Osteocyte (in vitro differentiated cells): ENCODE measurements at places on chromosomes 2 and 18. TPM values are rescaled to one million over a fixed set of nuclear protein-coding genes. Genes with fewer than 3 reads are reported as not detected.
A peak's percentile ranks its signal among the peaks of the same experiment; 100 is the strongest.

GRCh38 chr2:32783933-32784332, 156.1 kb downstream of the TTC27 start:
- H3K4me3 ChIP-seq = no peak overlapping the region
- peaks cover 41% of the 10 kb centered on the region for H3K36me3 ChIP-seq
- H3K27ac ChIP-seq = no peak overlapping the region
- no peaks in the 10 kb centered on the region for H3K27me3 ChIP-seq

DNA sequence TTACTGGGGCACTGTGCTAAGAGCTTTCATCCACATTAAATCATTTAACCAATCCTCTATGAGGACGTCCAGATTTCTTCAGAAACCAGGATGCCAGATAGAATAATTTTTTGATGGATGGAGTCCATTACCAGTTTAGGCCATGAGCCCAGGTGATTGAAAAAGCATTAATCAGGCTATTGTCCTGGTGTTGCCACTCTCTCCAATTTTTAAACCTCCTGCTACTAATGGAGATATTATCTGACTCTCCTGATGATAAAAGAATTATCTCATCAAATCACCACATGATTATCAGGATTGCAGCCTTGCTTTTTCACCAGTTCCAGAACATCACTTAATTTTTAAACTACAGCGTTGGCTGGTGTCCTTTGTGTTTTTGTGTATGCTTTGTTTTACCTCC, 402.2 kb downstream of the CLIP4 start:
- no peaks in the 10 kb centered on the region for H3K36me3 ChIP-seq
- H3K27ac ChIP-seq = no peak overlapping the region
- H3K4me3 ChIP-seq = no peak overlapping the region
- H3K27me3 ChIP-seq = no peaks in the 10 kb centered on the region
- no peak for DNase-seq

GRCh38 chr2:144644549-144644948, 124.6 kb upstream of the ZEB2 start:
- no peak overlapping the region for H3K4me3 ChIP-seq
- peaks cover 13% of the 10 kb centered on the region for H3K4me1 ChIP-seq
- H3K36me3 ChIP-seq = no peaks in the 10 kb centered on the region

GRCh38 chr18:6370410-6370809, 44.3 kb downstream of the L3MBTL4 start:
- H3K4me1 ChIP-seq = no peaks in the 10 kb centered on the region
- H3K36me3 ChIP-seq = no peaks in the 10 kb centered on the region
- peaks cover 6% of the 10 kb centered on the region for H3K27me3 ChIP-seq
- H3K4me3 ChIP-seq = no peak overlapping the region

DNA sequence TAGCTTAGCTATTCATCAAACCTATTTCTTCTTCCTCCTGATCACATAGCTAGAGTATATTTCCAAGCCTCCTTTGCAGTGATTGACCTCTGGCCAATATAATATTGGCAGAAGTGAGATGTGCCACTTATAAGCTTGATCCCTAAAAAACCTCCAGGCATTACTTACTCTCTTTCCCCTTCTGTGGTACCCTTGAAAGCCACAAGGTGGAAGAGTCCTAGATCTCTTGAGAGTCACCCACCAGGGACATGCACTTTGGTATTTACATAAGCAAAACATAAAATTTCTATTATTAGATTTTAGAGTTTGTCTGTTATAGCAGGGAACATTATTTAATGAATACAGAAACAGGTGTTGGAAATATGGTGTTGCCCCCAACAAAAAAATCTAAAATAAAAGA, 112.0 kb downstream of the EXOC6B start:
- peaks cover 12% of the 10 kb centered on the region for H3K36me3 ChIP-seq
- no peak overlapping the region for H3K4me3 ChIP-seq
- no peak overlapping the region for H3K27ac ChIP-seq
- DNase-seq = no peak
- H3K27me3 ChIP-seq = no peaks in the 10 kb centered on the region
- H3K4me1 ChIP-seq = peaks cover 6% of the 10 kb centered on the region

DNA sequence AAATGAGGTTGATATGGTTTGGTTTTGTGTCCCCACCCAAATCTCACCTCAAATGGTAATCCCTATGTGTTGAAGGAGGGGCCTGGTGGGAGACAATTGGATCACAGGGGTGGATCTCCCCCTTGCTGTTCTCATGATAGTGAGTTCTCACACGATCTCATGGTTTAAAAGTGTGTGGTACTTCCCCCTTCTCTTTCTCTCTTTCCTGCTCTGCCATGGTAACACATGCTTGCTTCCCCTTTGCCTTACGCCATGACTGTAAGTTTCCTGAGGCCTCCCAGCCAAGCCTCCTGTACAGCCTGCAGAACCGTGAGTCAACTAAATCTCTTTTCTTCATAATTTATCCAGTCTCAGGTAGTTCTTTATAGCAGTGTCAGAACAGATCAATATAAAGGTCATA, 24.7 kb upstream of the FAM124B start:
- H3K4me3 ChIP-seq = no peak overlapping the region
- no peak overlapping the region for H3K27ac ChIP-seq
- no peak for DNase-seq

DNA sequence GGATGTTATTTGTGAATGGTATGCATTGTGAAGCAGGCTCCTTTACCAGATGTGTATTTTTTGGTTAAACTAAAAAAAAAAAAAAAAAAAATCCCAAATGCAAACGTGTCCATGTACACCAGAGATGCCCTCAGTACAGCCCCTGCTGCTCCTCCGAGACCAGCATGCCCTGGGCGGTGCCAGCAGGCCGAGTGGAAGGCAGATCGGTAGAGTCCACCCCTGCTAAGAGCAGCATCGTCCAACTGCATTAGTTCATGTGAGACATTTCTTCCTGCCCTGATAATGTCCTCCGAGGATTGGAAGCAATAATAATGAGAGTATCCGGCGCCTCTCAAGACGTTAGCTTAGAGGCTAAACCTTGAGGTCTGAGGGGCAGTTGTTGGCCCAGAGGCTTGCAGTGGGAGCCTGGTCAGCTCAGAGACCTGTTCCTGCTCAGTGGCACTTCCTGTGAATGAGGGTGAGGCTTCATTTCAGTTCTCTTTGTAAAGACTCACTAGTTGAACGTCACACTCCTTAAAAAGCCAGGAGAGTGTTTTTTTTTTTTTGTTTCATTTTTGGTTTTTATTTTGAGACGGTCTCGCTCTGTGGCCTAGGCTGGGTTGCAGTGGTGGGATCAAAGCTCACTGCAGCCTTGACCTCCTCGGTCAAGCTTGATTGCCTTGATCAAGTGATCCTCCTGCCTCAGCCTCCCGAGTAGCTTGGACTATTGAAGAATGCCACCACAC, 5.6 kb downstream of the SLC66A3 start:
- H3K4me3 ChIP-seq = no peak overlapping the region
- peak; percentile 77 for DNase-seq
- no peak overlapping the region for H3K27ac ChIP-seq
- H3K27me3 ChIP-seq = no peaks in the 10 kb centered on the region

DNA sequence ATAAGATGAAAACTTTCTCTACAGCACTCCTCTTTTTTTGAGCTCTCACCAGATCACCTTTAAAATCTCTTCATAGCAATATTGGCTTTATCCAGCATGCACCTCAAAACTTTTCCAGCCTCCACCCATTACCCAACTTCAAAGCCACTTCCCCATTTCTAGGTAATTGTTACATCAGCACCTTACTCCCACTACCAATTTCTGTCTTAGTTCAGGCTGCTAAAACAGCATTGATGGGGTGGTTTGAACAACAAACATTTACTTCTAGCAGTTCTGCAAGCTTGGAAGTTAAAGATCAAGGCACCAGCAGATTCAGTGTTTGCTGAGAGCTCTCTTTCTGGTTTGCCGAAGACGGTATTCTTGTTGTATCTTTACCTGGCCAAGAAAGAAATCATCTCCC, 114.0 kb upstream of the SLC39A10 start:
- peaks cover 6% of the 10 kb centered on the region for H3K4me1 ChIP-seq
- no peak overlapping the region for H3K27ac ChIP-seq
- no peaks in the 10 kb centered on the region for H3K27me3 ChIP-seq
- DNase-seq = no peak
- H3K36me3 ChIP-seq = peaks cover 1% of the 10 kb centered on the region
- H3K4me3 ChIP-seq = no peak overlapping the region

Gene B4GALT6
- total RNA-seq = 13.9 and 14.4 TPM in 2 replicates

- H3K27ac ChIP-seq = no peak overlapping the region
- peaks cover 48% of the 10 kb centered on the region for H3K4me1 ChIP-seq
- H3K4me3 ChIP-seq = no peak overlapping the region
- DNase-seq = no peak
These were observed 67.8 kb upstream of the DSC1 start for GRCh38 chr18:31230495-31230894.

DNA sequence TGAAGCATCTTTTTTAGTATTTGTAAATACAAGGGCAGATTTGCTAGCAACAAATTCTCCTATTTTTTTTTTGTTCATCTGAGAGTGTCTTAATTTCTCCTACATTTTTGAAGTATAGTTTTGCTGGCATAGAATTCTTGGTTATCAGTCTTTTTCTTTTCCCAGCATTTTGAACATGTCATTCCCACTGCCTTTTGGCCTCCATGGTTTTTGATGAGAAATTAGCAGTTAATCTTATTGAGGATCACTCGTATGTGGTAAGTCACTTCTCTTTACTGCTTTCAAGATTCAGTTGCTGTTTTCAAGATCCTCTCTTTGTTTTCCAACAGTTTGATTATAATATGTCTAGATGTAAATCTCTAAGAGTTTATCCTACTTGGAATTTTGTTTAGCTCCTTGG, 16.9 kb upstream of the RNF149 start:
- H3K36me3 ChIP-seq = no peaks in the 10 kb centered on the region
- peaks cover 18% of the 10 kb centered on the region for H3K27me3 ChIP-seq
- no peak for DNase-seq

- DNase-seq = no peak
- no peak overlapping the region for H3K4me3 ChIP-seq
- H3K27me3 ChIP-seq = peaks cover 61% of the 10 kb centered on the region
- no peaks in the 10 kb centered on the region for H3K36me3 ChIP-seq
- no peak overlapping the region for H3K27ac ChIP-seq
- H3K4me1 ChIP-seq = peaks cover 8% of the 10 kb centered on the region
These were observed 22.7 kb upstream of the SPR start for GRCh38 chr2:72864500-72864899.

DNA sequence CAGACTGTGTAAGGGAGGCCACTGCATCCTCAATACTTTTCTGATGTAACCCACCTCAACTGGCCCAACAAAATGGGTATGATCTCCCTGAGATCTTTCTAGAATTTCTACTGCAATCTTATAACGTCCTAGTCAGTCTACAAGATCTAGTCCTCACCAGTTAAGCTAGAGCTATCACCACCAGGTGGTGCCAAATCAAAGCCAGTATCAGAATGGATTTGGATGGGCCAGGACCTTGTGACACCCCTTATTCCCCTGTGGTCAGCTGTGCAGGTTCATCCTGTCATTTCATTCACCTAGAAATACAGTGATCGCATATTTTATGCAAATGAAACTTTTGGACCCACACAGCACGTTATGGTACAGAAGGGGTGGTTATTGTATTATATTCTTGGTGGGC, 90.3 kb downstream of the OLA1 start:
- H3K27me3 ChIP-seq = no peaks in the 10 kb centered on the region
- no peaks in the 10 kb centered on the region for H3K36me3 ChIP-seq
- no peak for DNase-seq
- H3K27ac ChIP-seq = no peak overlapping the region
- H3K4me3 ChIP-seq = no peak overlapping the region

- DNase-seq = no peak
- no peaks in the 10 kb centered on the region for H3K36me3 ChIP-seq
- H3K4me1 ChIP-seq = peaks cover 6% of the 10 kb centered on the region
- H3K27ac ChIP-seq = no peak overlapping the region
These were observed 5.8 kb upstream of the ITGAV start for GRCh38 chr2:186584053-186584452.

- no peak overlapping the region for H3K27ac ChIP-seq
- no peaks in the 10 kb centered on the region for H3K36me3 ChIP-seq
- H3K4me1 ChIP-seq = peaks cover 9% of the 10 kb centered on the region
- no peak for DNase-seq
- H3K4me3 ChIP-seq = no peak overlapping the region
- H3K27me3 ChIP-seq = no peaks in the 10 kb centered on the region
These were observed 463.0 kb downstream of the FBXO15 start for GRCh38 chr18:73684647-73685046.

Gene IKZF2
- total RNA-seq = 16.7 and 18.9 TPM in 2 replicates

Gene SP9
- total RNA-seq = not detected in 2 replicates

GRCh38 chr18:28108814-28109213, 68.1 kb downstream of the CDH2 start:
- H3K27ac ChIP-seq = peak overlapping the region; percentile 24
- H3K4me1 ChIP-seq = peaks cover 64% of the 10 kb centered on the region
- H3K4me3 ChIP-seq = no peak overlapping the region
- peaks cover 4% of the 10 kb centered on the region for H3K36me3 ChIP-seq
- DNase-seq = no peak
- no peaks in the 10 kb centered on the region for H3K27me3 ChIP-seq

- peak overlapping the region; percentile 62 for H3K27ac ChIP-seq
- no peaks in the 10 kb centered on the region for H3K27me3 ChIP-seq
- peaks cover 21% of the 10 kb centered on the region for H3K4me1 ChIP-seq
- peaks cover 7% of the 10 kb centered on the region for H3K36me3 ChIP-seq
- no peak overlapping the region for H3K4me3 ChIP-seq
- no peak for DNase-seq
These were observed 234.2 kb downstream of the LTBP1 start for GRCh38 chr2:33180915-33181314.

DNA sequence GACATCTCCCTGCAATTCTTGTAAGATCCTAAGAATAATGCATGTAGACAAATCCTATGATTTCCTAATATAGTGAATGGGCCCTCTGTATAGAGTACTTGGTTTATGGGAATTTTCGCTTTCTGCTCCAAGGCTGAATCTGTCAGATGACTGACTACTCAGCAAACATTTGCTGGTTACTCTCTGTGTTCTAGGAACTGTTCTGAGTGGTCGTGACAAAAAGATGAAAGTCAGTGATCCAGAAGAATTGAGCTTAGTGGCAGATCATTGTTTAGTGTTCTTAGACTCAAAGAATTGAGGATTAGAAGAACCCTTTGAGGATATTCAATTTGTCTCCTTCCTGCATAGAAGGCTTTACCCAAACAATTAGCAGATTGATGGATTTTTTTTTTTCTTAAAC, 10.0 kb downstream of the XRCC5 start:
- H3K36me3 ChIP-seq = peaks cover 71% of the 10 kb centered on the region
- no peaks in the 10 kb centered on the region for H3K27me3 ChIP-seq
- no peak overlapping the region for H3K27ac ChIP-seq
- peaks cover 40% of the 10 kb centered on the region for H3K4me1 ChIP-seq
- no peak overlapping the region for H3K4me3 ChIP-seq

GRCh38 chr2:12897181-12897580, 180.4 kb downstream of the TRIB2 start:
- H3K27ac ChIP-seq = no peak overlapping the region
- peaks cover 5% of the 10 kb centered on the region for H3K36me3 ChIP-seq
- no peaks in the 10 kb centered on the region for H3K27me3 ChIP-seq
- no peak for DNase-seq
- no peak overlapping the region for H3K4me3 ChIP-seq
- H3K4me1 ChIP-seq = peaks cover 11% of the 10 kb centered on the region
